Right kidney (tissue), 9 donors: ENCODE measurements at places on chromosomes 12 and 14.

- no peak for DNase-seq
Measured at GRCh38 chr12:106919910-106920544, 35.7 kb upstream of the TMEM263 start.

- DNase-seq: no peak
Measured at GRCh38 chr14:66859063-66859671, 330.1 kb upstream of the GARIN2 start.

DNA sequence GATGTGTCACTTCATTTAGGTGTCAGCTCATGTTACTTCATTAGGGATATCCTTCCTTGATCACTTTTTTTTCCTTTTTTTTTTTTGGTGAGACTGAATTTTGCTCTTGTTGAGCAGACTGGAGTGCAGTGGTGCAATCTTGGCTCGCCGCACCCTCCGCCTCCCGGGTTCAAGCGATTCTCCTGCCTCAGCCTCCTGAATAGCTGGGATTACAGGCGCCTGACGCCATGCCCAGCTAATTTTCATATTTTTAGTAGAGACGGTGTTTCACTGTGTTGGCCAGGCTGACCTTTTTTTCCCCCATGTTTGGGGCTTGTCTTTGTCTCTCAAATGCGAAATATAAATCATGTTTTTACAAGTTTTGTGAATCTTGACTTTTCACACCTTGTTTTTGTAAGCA, 9.6 kb upstream of the AACS start:
- no peak for DNase-seq

GRCh38 chr12:1643905-1644533, 15.0 kb downstream of the WNT5B start:
- DNase-seq: no peak

GRCh38 chr12:45089411-45090075, 38.6 kb upstream of the DBX2 start:
- no peak for DNase-seq

DNA sequence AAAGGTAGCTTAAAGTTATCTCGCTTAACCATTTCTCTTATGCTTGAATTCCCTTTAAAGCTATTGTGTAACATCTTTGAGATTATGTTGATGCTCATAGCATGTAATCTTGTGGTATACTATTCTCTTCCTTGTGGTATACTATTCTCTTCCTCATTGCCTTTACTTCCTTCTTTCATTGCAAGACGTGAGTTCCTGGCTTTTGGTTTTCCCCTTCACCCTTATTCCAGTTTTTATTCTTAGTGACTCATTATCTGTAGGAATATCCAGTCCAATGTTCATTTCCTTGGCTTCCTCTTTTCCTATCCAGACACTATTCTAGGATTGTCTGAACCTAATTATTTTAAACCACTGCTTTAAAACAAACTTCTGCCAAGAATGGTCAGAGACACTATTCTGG, 564.0 kb downstream of the CCER1 start:
- no peak for DNase-seq

DNA sequence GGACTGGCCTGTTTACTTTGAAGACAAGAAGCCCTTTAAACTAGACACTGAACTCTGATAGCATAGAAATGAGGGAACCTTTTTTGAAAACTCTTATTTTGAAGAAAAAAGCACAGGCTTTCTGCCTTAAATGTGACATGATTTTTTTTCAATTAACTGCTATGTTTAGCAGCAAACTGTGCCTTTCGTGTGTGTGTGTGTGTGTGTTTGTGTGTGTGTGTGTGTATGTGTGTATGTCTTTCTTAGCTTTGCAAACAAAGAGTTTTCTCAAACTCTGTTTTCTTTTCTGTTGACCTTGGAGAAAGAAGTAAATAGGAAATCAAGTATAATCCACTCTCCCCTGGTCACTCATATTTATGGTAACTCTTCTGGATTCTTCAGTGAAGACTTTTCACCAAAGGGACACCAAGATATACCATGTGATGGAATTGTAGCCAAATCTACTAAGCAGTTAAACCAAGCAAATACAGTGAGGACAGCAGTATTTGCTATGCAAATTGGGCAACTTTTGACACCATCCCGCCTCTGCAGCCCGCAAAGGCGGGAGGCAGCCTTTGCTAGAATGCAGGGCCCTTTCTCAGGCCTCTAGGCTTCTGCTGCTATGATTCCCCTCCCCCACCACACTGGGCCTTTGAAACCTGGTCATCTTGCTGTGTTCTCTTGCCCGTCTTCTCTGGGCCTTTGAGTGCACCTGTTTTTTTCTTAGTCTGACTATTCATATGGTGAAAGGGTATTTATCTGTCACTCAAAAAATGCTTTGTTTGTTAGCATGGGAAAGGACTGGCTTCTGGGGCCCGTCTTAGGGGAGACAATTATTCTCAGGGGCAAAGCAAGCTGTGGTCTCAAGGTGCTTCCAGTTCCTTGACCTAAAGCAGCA, 107.9 kb downstream of the MYRFL start:
- DNase-seq: peak; percentile 6

DNA sequence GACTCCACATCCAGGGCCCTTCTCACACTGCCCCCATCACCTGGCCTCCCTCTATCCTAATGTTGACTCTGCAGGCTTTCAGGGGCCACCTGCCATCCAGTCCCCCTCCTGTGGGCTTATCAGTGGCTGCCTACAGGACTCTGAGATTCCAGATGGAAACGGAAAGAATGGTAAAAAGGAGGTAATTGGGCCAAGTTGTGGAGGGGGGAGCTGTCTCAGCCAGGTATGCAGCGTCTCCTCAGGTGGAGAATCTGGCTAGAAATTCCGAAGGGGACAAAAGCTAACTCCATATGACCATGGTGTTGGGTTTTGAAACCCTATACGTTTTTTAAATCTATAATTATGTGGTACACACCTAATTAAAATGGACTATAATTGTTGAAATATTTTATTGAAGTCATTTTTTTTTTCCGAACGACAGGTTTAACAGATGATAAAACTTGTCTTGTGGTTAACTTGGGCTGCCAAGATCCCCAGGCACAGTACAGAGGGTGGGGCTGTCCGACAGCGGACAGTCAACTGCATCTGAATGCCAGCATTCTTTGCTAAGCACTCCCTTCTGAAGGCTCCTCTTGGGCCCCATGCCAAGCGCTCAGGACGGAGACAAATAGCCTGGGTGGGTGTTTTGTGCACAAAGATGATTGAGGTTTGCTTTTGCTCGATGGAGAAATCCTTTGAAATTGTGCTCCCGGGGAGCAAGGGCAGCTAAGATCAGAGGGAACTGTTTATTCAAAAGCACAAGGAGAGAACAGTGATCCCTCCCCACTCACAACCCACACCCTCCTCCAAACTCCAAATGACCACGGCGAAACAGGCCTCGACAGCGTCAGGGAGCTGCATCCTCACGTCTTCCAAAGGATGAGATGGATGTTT, 365.6 kb downstream of the BCL11B start:
- no peak for DNase-seq

- DNase-seq: no peak
Measured at GRCh38 chr14:25237845-25238244, 187.9 kb upstream of the STXBP6 start.

- no peak for DNase-seq
Measured at GRCh38 chr12:89702503-89702902, 6.1 kb downstream of the ATP2B1 start.

DNA sequence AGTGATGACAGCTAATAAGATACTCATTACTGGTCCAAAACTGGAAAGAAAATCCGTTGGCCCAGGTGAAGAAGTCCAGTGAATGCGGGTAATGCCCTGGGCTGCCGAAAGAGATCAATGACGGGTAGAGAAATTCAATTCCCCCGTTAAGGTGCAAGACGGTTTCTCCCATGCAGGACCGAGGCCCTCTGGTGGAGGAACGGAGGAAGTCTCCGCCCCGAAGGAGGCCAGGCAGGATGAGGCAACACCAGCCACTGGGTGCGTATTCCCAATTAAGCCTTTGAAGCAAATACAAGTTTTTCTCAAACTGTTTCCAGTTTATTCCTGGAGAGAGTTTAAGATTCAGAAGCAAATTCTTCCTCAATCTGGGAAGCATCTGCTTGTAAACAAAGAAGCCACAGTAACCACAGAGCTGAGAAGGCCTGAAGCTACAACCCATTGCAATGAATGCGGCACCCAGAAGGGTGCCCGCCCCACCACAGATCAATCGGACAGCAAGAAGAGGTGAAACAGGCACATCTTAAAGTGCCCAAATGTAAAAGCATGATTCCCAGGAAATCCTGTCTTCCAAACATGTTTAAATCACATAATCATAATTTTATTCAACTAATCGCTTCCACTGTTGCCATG, 118.5 kb downstream of the TTC7B start:
- peak; percentile 62 for DNase-seq

DNA sequence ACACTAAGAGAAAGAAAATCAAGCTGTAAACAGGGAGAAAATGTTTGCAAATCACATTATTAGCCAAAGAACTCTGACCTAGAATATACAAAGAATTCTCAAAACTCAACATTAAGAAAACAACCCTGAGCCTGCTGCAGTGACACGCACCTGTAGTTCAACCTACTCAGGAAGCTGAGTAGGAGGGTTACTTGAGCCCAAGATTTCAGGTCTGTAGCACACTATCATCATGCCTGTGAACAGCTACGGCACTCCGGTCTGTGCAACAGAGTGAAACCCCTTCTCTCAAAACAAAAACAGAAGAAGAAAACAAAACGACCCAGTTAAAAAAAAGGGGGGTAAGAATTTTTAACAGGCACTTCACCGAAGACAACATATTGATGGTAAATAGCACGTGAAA, 20.8 kb downstream of the SAV1 start:
- DNase-seq: no peak

DNA sequence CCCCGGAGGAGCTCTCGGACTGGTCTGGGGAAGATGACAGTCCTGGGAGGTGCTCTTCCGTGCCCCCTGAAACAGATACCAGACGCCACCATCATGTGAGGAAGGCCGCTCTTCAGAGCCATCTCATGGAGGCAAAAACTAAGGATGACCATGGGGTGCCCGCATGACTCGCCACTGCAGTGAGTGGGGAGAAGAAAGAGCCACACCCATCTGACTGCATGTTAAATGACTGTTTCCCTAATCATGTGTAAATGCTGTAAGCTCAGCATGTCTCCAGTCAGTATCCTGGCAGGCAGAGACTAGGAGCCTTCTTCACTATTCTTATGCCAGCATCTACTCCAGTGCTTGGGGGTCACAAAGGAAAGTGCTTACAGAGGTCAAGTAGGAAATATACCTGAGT, 4.0 kb downstream of the STON2 start:
- DNase-seq: no peak

DNA sequence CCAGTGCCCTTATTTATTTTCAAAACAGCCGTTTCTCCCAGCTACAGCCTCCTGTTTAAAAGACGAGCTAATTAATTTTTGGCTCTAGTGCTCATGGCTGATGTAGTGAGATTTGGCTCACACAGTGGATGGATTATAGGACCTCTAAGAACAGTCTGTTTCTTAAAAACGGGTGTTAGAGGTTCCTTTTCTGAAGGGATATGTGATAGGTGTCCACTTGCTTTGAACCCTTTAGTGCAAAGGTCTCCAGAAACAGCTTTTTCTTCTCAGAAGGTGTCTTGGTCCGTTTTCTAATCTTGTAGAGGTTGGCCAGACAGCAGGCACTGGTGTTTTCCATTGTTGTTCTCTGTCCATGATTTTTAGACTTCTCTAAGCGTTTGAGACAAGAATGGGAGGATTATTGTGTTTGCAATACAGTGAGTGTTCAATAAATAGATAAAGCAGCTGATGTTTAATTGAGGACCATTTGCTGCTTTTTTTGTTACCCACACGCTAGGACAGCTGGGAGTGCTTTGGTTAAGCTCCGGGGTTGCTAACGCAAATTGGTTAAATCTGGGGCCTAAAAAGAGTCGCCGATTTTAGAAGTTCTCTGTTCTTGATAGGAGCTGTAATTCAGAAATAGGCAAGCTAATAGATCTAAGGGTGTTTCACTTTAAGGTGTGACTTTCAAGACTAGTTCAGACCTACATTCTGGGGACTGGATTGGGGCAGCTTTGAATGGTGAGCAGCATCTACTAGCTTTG, 1.0 kb downstream of the BORCS5 start:
- DNase-seq: no peak

GRCh38 chr12:91852634-91853033, 293.0 kb downstream of the BTG1 start:
- DNase-seq: no peak

DNA sequence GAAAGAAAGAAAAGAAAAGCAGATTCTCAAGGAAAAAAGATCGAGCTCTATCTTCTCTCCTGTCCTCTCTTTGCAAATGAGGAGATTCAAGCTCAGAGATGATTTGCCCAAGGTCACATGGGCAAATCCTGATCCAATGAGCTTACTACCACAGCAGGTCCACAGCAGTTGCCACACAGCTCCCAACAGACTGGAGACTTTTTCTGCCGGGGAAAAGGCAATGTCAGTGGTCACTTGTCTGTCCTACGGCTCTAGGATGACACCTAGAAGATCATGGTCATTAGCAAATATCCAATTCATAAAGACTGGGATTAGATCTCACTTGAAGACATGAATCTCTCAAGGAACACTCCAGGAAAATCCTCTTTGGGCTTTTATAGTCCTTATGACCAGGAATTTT, 58.8 kb downstream of the TTC7B start:
- DNase-seq: no peak

GRCh38 chr12:1628666-1629337, at the start of gene WNT5B:
WNT5B (plus strand) TSS chr12:1629231; CDS start chr12:1631355, 2,124 bp downstream.
- DNase-seq: peak; percentile 45

DNA sequence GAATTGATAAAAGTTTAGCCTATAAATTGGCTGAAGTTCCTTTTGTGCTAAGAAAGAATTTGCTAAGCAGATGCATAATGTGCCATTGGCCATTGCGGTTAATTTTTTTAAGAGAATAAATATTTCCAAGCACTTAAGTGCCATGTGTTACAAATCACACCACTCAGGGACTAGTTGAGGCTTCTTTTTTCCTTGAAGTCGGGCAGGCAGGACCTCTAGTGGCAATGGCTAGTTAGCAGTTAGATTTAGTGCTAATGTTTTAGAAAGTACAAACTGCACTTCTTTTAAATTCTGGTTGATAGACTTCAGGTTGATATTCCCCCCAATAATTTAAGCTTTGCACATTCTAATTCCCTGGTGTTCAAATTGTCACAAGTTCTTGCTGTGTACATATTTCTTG, 294.3 kb downstream of the APAF1 start:
- DNase-seq: no peak

- DNase-seq: no peak
Measured at GRCh38 chr14:72560331-72560730, 333.6 kb downstream of the DPF3 start.

DNA sequence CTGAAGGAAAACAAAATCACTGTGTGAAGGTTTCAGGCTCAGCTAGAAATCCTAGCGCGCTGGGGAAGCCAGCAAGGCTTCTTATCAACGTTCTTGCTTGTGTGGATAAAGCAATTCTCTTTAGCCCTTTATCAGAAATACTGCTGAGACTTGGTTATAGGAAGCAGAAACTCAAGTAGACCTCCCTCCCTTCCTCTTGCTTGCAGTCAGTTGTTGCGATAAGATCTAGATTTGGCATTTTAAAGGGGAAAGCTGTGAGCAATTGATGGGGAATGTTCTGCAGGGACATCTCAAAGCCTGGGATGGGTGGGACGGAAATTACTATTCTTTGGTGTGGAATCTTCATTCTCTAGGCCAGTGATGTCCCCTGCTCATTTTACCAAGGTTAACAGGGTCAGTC, 76.4 kb upstream of the ANO4 start:
- DNase-seq: no peak
